Fibroblast of the aortic adventitia (primary cell): ENCODE measurements at places on chromosomes 3 and 15.

GRCh38 chr3:9934235-9934621, 594 bp downstream of the CRELD1 start:
- DNase-seq, result peak; percentile 45

DNA sequence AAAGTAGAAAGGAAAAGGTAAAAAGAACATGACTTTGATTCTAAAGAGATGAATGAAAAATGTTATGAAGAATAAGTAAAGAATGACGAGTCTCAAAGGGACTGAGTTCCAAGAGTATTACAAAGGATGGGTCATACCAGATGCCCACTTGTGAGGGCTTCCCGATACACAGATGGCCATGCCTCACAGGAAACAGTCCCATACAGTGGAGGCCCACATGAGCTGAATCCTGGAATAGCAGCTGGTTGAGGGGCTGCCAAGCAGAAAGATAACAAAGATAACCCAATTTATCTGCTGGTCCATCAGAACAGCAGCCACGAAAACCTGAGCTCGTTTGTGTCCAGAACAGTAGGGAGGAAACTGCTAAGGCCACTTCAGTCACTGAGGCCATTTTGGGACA, 3.7 kb downstream of the SSR3 start:
- peak; percentile 53 for DNase-seq

GRCh38 chr3:142211034-142211433, 14.4 kb downstream of the GK5 start:
- no peak for DNase-seq

DNA sequence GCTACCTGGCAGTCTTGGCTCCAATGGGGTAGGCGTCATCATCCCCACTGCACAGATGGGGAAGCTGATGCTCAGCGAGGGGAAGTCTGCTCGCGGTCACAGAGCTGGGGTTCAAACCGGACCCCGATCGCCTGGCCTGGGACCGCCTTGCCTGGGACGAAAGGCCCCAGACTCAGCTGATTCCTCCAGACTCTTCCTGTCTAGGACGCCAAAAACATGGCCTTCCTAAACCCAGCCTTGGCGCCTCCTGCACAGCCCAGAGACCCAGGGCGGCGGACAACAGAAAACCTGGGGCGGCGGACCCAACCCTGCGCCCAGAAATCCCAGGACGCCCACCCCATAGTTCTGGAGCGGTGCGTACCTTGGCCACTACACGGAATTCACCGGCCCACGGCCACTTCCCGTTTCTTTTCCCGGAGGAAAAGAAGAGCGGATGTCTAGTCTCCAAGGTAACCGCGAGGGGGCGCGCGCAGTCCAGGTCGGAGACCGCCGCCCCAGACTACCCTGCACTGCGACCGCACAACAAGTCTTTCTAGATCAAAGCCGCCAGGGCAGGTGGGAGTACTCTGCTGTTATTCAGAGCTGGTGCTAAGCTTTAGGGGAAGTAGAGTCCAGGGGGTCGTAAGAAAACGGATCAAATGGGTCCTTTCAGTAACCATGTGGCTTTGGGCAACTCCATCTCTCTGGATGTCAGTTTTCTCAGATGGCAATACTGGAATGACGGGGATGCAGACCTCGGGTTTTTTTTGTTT, 4.9 kb upstream of the IL17RD start:
- DNase-seq, result peak; percentile 64

GRCh38 chr3:71218508-71218907, 365.0 kb downstream of the FOXP1 start:
- no peak for DNase-seq

- peak; percentile 85 for DNase-seq
Measured at GRCh38 chr15:84824260-84825007, 7.3 kb downstream of the ALPK3 start.

DNA sequence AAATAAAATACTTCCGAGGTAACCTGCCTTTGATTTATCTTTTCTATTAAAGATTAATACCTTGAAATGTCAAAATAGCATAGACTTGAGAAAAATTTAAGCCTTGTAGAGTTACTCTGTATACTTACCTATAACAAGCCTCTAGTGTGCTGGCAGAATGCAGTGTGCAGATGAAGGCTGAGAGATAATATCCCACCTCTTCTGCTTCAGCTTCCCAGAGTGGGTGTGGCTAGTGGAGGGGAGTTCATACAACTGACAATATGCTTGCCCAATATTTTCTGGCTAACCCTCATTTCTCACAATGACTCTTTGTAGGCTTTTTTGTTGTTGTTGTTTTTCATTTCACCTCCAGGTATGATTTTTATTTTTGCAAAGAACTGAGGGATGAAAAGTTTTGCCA, 15.7 kb upstream of the ZBTB20 start:
- DNase-seq, result no peak

DNA sequence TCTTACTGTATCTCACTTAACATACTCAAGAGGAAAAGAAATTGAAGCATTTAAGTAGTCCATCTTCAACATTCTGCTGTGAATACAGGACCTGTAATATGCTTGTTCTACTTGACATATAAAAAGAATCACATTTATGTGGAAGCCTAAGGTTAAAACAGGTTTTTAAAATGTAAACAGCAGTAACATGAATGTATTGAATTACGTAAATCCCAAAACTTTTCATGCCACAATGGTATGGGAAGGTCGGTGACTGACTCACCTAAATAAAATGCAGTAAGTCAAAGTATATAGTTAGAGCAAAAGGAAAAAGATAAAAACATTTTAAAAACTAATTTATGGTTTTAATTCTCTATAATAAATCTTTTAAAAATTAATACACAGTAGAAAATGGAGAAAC, 115.7 kb upstream of the TJP1 start:
- peak; percentile 49 for DNase-seq

DNA sequence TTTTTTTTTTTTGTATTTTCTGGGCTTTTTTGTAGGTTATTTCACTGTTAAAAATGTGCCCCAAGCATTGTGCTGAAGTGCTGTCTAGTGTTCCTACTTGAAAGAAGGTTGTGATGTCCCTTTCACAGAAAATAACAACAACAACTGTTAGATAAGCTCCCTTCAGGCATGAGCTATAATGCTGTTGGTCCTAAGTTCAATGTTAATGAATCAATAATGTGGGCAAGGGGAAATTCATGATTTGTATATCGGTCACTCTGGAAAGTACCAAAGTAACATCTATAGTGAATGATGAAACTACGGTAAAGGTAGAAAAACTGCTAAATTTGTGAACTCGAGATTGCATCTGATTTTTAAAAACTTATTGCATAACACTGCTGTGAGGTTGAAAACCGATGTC, 539.4 kb downstream of the CADM2 start:
- DNase-seq, result no peak

- no peak for DNase-seq
Measured at GRCh38 chr15:69693059-69693458, 240.4 kb downstream of the RPLP1 start.

- no peak for DNase-seq
Measured at GRCh38 chr3:99931059-99931458, 113.4 kb downstream of the CMSS1 start.

GRCh38 chr15:65132878-65133547, 595 bp downstream of the PDCD7 start:
- peak; percentile 40 for DNase-seq

GRCh38 chr15:92693691-92694331, 38.2 kb upstream of the FAM174B start:
- no peak for DNase-seq

DNA sequence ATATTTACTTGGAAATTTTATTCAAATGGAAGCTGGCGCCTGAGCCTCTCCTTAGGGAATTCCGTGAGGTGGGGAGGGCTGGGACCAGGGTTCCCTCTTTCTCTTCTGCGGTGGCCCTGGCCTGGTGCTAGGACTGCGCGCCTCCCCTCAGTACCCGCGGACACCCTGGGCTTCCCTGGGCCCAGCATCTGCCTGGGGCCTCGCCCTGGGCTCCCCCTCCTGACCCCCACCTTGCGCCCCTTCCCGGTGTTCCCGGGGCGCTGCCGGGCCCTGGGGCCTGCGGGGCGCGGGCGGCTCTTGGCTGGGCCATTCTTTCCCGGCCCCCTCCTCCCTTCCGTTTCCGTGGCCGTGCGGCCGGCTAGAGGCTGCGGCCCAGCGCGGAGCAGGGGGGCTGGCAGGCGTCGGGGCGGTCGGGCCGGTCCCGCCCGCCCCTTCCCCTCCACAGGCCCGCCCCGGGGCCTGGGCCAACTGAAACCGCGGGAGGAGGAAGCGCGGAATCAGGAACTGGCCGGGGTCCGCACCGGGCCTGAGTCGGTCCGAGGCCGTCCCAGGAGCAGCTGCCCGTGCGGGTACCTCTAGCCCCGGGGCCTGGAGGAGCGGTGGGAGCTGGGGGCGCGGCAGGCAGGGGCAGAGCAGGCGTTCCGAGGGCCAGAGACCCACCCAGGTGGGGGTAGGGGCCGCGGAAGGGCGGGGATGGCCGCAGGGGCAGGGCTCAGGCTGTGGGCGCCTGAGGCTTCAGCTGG, at the start of gene FES:
FES (plus strand) TSS at position 529 of the 743 bp plus-strand sequence. CDS start 542 bp downstream, outside the sequence.
- peak; percentile 49 for DNase-seq

GRCh38 chr3:173876476-173876875, 478.9 kb downstream of the NLGN1 start:
- DNase-seq, result no peak

GRCh38 chr15:25799906-25800700, 63.0 kb downstream of the ATP10A start:
- DNase-seq, result no peak

GRCh38 chr3:117217355-117217754, 507.8 kb downstream of the TUSC7 start:
- DNase-seq, result no peak
